ENCODE measurements at places on chromosomes 6 and 20. TPM values are rescaled to one million over a fixed set of nuclear protein-coding genes. Genes with fewer than 3 reads are reported as not detected.

DNA sequence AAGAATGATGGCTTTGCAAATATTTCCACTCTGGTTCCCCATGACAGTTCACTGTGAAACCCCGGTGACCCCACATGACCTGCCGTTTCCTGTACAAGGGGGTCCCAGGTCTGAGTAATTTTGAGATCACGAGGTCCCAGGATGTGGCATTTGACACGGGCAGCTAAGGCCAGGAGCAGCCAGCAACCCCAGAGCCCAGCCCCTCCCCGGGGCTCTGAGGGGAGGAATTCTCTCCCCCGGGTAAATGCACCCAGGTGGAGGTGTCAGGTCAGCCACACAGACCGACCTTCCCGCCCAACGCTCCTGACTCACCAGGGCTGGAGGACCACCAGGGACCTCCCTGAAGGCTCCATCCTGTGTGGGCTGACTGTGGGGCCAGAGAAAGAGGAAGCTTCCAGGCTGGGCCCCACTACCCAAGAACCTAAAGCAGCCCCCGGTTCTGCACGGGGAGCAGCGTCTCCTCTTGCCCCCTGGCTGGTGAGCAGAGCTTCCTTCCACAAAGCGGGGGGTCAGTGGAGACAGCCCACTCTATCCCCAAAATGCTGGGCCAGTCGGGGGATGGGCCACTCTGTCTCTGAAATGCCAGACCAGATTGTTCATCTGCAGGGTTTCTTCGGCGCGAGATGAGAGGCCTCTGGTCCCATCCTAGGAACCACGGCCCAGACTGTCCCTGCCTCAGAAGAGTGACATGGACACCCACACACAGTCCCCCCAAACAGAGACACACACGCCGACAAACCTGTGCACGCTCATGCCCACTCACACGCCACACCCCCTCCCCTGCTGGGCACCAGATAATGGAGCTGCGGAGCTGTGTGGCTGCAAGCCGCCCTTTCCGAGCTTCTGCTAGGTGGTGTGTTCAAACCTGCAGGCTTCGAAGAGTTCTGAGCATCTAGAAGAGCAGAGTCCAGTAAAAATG lies 23.4 kb upstream of the SLCO4A1 start:
- no peak for DNase-seq

- no peak for DNase-seq
Measured at GRCh38 chr6:153084393-153084792, 46.7 kb downstream of the RGS17 start.

DNA sequence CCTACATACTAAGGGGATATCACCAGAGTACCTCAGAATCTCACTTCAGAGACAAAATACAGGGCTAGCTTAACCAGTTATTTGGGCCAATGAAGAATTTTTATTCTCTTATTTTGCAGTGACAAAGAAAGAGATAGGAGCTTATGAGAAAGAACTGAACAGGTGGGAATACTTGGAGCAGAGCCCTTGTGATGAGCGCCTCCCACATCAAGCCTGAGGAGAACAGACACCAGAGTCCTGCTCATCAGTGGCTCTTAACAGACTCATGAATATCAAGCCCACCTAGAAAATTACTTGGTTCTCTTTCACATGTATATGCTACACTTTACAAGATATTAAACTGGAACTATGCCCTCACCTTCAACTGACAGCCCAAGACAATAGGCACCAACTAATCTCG lies 99.0 kb downstream of the FAXC start:
- DNase-seq = no peak

DNA sequence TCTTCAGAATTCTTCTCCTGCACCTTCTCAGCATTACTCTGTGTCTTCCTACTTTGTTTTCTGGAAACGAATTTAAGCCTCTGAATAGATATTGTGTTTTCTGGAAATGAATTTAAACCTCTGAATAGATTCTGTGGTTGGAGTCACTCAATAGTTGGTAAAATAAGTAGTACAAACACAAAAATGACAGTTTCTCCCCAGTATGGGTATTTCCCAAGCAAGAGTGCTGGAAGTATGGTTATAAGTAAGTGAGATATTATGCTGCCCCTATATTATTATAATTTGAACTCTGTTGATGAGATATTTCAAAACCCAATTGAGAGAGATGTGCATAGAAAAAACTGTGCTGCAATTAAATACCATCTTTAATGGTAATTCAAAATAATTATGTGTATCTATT lies 94.9 kb downstream of the TINAG start:
- no peak for DNase-seq

- DNase-seq = no peak
Measured at GRCh38 chr6:114039841-114040240, 68.9 kb upstream of the HDAC2 start.

- DNase-seq = no peak
Measured at GRCh38 chr20:51763965-51764602, 4.1 kb downstream of the ATP9A start.

GRCh38 chr6:27753668-27754407 lies 158.4 kb downstream of the OR2B2 start:
- DNase-seq = peak; percentile 95

Gene EMILIN3
- total RNA-seq = 1.3 TPM

Gene SLC22A23
- total RNA-seq = 24.9 TPM

GRCh38 chr6:32954986-32955802 lies 2.3 kb upstream of the HLA-DMA start:
- peak; percentile 24 for DNase-seq

GRCh38 chr20:346640-347316 lies at the start of gene NRSN2:
Gene NRSN2, plus strand, starts transcription at chr20:347111. Its CDS starts 2,533 bp downstream, at chr20:349644.
- DNase-seq = peak; percentile 72

GRCh38 chr6:147216915-147217314 lies 12.7 kb downstream of the STXBP5 start:
- DNase-seq = no peak

Gene GHRH
- total RNA-seq = 0.63 TPM

GRCh38 chr6:170200458-170200891 lies 90.4 kb downstream of the DLL1 start:
- peak; percentile 43 for DNase-seq

- DNase-seq = no peak
Measured at GRCh38 chr6:108132863-108133262, 33.0 kb upstream of the NR2E1 start.

Gene CGA
- 0.53 TPM for total RNA-seq

DNA sequence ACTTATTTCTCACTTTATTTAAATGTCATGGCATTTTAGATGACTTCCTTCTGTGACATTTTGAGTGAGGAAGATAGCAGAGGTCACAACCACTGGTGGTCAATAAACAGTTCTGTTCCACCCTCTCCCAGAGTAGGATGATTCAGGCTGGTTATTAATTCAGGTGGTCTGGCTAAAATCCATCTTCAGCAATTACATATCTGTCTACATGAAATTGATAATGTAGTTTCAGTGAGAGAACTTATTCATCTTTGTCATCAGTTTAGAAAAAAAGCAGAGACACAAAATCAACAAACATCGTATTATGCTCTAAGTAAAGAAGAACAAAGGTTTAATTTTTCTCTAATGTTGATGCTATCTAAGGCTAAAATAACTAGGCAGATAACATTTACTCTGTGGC lies 525.5 kb downstream of the TENT5A start:
- no peak for DNase-seq

Gene COL11A2
- total RNA-seq = 70.6 TPM

- DNase-seq = peak; percentile 91
Measured at GRCh38 chr6:30759575-30760239, 15.4 kb upstream of the IER3 start.

- no peak for DNase-seq
Measured at GRCh38 chr6:39266375-39266774, 37.1 kb upstream of the KCNK5 start.

DNA sequence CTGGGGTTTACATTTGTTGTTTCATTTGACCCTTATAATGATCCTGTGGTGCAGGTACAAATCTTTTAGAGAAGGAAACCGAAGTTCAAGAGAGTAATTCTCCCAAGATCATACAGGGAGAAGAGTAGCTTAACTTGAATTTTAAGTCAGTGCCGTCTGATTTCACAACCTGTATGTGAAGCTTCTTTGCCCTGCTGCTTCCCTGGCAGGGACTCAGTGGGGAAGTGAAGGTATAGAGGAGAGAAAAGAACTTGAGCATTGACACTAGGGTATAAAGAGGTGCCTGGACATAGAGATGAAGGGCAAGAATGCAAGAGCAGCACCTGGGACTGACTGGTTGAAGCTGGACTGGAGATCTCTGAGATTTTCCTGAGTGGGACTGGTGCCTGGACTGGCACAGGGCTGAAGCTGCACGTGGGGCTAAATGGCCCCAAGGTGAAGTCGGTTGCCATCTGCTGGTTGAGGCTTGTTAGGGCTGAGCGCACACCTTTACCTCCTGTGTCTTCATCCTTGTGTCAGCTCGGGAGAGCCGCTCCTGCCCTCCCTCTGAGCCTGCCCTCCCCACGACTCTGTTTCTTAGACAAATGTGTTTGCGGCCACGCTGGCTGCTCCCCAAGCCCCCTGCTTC lies 41.8 kb downstream of the FARS2 start:
- peak; percentile 65 for DNase-seq

- DNase-seq = no peak
Measured at GRCh38 chr20:53698371-53698978, 104.8 kb upstream of the ZNF217 start.

Gene DSP
- 362 TPM for total RNA-seq

DNA sequence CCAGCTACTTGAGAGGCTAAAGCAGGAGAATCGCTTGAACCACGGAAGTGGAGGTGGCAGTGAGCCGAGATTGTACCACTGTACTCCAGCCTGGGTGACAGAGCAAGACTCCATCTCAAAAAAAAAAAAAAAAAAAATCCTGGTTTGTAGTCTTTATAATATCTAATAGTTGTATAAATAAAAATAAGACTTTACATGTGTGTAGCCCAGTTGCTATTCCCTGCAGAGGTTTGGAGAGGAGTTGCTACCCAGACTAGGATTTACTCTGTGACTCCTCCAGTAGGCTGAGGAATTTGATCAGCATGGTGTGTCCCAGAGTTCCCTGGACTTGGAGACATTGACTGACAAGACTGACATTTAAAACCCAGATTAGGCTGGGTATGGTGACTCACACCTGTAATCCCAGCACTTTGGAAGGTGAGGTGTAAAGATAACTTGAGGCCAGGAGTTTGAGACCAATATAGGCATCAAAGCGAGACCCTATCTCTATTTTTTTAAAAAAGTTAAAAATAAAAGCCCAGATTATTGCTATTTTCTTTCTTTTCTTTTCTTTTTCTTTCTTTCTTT lies 10.2 kb downstream of the CHMP4B start:
- no peak for DNase-seq

GRCh38 chr20:35972462-35972861 lies 4.1 kb downstream of the CNBD2 start:
- no peak for DNase-seq

- no peak for DNase-seq
Measured at GRCh38 chr6:42396720-42397119, 55.0 kb downstream of the TRERF1 start.

DNA sequence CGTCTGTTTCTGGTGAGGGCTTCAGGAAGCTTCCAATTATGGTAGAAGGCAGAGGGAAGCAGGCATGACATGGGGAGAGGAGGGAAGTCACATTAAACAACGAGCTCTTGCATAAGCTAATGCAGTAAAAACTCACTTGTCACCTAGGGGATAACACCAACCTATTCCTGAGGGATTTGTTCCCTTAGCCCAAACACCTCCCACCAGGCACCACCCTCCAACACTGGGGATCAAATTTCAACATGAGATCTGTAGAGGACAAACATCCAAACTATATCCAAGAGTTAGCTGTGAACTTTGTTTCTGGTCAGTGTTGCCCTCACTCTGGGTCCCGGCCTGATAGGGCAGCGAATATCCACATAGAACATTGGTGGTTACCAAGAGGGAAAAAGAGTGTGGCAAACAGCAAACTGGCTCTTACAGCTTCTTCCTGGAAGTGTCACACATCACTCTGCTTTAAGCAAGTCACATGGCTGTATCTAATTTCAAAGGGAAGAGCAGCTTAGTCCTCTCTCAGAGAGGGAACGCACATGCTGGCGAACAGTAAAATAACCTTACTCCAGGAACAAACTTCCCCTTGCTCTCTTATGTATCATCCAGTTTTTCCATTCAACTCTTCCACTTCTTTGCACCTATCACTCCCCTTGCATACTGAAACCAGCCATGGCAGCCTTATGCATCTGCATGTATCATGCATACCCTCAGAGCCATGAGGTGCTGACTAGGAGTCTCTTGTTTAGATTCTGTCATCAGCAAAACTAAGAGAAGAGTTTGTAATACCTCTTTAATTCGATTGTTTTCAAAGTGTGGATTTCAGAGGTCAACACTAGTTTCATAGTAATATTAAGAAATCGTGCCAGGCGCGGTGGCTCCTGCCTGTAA lies 4.8 kb upstream of the MOCS1 start:
- DNase-seq = no peak

DNA sequence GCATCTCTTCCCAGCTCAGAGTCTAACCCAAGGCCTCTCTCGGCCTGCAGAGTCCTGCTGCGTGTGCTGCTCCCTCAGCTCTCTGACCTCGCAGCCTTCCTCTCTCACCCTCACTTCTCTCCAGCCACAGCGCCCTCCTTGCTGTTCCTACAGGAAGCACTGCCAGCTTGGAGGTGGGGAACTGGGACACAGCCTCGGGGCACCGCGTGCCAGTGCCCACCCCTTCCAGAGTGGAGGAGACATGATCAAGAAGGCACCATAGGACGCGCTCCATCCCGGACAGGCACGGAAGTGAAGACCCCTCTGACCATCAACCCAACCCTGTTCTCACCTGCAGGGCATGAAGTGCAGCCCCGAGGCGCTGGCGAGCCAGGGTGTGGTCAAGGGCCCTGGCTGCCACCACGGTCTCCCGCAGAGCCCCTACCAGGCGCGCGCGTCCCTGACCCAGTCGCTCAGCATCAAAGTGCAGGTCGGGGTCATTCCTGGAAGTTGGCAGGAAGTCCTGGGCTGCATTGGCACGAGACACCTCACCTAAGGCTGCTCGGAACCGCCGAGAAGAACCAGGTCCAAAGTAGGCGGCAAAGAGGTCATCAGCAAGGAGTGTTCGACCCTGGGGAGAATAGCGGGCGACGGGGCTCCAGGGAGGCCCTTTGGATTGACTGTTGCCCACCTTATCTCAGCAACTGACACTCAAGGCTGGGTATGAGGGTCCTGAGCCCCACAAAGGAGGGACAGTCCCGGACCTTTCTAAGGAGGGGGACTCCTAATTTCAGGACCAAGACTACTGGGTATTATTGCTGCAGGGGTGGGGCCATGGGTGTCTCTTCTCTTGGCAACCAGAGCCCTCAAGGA lies 1.3 kb downstream of the VWA7 start:
- DNase-seq = no peak

GRCh38 chr6:168387426-168387825 lies 53.6 kb upstream of the SMOC2 start:
- no peak for DNase-seq

DNA sequence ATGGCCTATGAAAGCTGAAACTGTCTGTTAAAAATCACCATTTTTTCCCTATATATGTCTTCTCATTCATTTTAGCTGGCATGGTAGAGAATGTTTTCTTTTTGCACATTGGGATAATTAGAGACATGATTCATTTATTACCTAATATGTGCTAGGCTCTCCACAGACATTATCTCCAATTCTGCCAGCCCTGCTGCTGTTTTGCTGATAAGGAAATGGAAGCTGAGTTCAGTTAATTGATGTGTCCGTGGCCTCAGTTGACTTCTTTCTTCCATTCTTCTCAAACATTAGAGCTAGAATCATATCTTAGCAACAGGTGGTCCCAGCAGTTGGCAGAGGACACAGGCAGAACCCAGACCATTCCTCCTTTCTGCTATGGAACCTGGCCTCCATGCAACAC lies 644.1 kb upstream of the CITED2 start:
- peak; percentile 62 for DNase-seq
